ENCODE measurements at places on chromosomes 11 and 22.
A peak's percentile ranks its signal among the peaks of the same experiment; 100 is the strongest.

DNA sequence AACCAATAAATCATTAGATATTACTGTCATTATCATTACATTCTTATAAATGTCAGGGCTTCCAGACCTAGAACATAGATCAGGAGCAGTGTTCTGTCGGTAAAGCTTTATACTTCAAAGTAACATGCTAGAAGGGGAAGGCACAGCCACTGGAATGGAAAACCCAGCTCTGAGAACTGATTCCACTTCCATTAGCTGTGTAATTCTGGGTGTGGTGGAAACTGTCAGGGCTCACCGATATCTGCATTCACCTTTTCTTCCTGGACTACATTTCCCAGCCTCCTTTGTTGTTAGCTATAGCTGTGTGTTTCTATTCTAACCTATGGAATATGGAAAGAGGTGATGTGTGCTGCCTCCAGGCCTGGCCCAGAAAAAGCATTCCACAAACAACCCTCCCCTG, 585.8 kb downstream of the BUD13 start:
- DNase-seq: no peak

DNA sequence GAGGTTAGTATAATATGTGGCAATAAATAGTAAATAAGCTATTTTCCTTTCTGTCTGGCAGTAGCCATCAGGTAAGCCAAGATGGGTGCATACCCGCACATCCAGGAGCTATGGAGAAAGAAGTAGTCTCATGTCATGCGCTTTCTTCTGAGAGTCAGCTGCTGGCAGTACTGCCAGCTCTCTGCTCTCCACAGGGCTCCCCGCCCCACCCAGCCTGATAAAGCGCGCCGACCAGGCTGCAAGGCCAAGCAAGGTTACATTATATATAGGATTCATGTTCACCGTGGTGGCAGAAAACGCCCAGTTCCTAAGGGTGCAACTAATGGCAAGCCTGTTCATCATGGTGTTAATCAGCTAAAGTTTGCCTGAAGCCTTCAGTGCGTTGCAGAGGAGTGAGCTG, 126.2 kb downstream of the ATG16L2 start:
- no peak for DNase-seq

DNA sequence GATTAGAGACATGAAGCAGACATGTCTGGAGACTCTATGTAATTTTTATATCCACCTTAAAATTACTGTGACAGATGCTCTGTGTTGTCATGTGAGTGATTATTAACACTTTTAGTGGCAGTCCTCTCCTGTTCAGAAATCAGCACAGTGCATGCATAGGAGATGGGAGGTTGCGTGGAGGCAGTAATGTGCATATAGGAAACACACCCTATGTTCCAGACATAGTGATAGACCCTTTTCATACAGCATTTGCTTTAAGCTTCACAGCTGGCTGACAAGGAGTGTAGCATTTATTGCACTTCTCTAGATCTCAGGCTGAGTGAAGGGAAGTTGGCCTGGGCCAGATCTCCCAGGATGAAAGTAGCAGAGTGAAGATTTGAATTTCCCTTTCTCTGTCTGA, 102.3 kb upstream of the SYN3 start:
- DNase-seq: no peak

- no peak for DNase-seq
Measured at GRCh38 chr11:94576306-94576705, 9.1 kb downstream of the PIWIL4 start.

DNA sequence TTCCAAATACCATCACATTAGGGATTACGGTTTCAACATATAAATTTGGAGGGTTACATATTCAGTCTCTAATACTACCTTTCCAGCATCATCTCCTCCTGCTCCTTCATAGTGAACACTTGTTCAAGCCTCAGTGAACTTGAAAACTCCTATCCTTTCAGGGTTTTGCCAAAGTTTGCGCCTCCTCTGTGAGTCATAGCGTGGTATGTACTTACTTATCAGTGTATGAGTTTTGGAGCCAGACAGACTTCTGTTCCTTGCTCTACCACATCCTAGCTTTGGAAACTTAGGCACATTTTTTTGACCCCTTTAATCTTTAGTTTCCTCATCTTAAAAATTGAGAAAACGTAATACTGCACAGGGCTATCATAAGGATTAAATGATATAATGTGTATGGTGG, 160.1 kb upstream of the ZC3H12C start:
- DNase-seq: no peak

- no peak for DNase-seq
Measured at GRCh38 chr11:109695696-109696095, 273.7 kb downstream of the C11orf87 start.

DNA sequence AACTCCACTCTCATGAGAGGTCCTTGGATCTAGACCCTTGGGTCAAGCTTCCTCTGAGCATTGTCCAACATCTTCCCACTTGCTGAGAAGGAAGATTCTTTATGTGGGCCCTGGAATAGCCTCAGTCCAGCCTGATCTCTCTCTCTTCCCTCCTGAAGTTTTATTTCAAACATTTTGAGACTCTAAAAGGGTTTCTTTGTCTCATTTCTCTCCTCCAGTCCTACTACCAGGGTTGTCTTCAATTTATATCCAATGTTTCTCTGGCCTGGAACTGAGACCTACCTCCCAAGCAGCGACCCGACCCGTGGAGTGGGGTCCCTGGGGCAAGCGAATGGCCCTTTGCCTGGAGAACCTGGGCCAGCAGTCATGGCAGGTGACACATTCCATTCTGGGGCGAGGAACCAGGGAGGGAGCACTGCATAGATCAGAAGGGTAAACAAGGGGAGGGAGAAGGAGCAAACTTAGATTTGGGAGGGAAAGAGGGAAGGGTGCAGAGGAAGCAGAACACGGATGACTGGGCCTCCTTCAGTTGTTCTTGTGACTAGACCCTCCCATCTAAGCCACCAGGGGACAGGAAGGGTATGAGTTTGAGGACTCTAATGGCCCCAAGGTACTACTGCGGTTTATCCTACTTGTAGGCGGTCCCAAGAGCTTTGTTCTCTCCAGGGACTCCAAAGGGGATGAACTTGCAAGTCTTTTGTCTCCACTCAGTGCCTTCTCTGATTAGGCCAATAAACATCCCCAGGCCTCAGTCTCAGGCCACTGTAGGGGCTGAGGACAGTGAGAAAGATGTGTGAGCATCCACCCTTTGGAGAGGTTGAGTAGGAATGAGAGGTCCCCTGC, 14.2 kb upstream of the PRAME start:
- DNase-seq: no peak

DNA sequence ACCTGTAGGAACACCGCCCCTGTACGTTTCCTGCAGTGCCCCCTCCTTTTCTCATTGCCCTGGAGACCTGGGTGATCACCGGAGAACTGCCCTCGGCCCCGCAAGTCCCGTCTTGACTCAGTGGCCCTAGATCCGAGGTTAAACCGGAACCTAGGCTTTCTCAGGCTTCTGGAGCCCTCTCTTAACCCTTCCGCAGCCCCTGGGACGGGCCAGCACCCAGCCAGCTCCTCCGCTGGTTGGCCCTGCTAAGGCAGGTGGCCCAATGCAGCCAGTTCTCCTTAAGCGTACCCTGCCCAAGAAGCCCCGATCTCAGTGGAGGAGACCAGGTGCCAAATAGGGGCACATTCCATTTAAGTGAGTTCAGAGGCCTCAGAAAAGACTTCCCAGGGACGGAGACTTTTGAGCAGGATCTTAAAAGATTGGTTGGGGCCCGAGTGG, 776 bp downstream of the NLRX1 start:
- no peak for DNase-seq

- DNase-seq: no peak
Measured at GRCh38 chr11:8258784-8259183, 4.9 kb downstream of the LMO1 start.

DNA sequence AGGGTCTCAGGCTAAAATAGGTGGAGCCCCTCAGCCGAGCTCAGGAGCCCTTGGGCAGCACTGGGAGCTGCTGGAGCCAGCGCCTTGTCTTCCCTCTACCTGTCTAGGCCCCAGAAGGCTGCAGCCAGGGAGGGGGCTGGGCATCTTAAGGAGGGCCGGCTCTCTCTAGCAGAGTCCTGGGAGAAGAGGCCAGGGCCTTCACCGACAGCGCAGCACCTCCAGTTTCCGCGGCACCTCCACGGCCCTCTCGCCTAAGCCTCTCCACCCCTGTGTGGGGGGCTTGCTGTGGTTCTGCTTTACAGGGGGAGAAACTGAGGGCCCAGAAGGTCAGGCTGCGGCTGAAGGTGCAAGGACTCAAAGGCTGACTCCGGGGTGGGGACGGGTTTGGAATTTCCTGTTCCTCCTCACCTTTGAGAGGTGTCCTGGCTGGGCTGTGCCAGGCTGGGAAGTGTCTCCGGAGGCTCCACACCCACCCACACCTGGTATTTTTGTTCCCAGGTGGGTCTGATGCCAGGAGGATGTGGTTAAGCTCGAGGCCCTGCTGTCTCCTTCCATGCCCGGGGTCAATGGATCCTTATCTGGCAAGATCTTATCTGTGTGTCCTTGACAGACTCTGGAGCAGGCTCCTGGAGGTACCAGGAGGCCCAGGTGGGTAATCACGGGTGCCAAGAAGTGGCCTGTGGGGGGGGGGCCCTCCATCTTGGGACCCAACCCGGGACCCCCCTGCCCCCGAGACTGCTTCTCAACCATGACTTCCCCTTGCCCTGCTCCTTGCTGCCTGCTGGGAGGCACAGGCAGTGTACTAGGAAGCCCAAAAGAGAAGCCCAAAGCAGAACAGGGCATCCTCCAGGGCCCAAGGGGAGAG, 95.3 kb upstream of the FGF3 start:
- no peak for DNase-seq

DNA sequence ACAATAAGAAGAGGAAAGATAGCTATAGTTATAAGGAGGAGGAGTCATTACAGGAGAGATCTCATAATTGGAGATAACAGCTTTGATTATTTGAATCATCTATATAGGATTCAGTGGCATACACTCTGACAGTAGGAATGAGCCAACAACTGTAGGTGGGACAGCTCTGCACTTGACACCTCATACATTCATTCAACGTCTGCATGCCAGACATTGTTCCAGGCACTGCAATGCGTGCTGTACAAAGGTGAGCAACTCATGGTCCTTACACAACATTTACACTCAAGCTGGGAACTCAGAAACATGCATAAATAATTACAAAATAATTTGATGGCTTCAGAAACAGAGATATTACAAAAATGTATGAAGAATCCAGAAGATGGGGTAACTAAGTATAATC, 154.3 kb downstream of the MSANTD4 start:
- DNase-seq: no peak

- DNase-seq: peak; percentile 21
Measured at GRCh38 chr22:45268167-45268957, 16.4 kb upstream of the UPK3A start.

DNA sequence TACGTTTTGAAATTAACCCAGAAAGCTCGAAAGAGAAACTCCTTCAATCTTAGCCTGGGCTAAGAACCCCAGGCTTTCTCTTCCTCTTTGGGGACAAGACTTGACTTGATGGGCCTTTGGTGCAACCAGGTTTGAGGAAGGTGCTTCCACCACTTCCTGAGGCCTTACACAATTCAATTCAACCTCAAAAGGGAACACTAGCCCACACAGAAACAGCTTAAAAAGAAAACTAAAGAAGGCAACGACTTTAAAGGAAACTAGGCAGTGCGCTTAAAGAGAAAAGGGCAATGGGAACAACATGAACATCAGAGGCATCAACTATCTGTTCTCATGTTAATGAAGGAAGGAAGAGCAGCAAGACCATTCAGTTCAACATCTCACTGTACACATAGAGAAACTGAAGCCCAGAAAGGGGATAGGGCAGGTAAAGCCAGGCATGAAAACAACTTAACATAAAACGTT, 24.8 kb downstream of the PAK1 start:
- no peak for DNase-seq

DNA sequence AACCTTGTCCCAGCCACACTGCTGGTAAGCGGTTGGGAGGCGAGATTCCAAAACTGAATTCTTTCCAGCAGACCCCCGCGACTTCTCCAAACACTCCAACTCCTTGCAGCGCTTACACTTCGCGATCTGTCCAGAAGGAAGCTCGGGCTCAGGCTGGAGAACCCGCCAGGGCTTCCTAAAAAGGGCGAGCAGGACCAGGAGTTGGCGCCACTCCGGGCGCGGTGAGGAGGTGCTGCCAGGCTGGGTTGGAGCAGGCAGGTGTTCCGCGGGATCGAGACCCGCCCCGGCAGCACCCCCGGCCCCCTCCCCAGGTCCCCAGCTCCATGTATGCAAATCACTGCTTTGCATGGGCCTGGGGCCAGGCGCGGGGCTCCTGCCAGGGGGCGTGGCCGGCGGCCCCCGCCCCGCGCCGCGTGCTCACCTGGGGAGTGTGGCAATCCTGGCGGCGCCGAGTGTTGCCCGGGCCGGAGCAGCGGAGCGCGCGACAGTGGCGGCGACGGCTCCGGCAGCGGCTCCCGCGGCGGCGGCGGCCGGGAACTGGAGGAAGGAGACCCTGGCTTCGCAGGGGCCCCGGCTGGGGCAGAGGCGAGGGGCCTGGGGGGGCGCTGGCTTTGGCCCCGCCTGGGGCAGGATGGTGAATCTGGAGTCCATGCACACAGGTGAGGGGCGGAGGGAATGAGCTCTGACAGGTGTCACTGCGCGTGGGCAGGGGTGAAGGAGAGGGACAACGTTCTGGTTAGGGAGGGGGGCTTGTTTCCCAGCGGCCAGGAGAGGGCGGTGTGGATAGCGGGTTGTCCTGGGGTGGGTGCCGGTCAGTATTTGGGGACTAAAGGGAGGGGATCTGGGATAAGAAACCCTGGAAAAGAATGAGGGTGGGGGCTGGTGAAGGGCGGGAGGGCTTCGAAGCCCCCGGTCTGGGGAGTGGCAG, at the start of gene POU2F3:
Gene POU2F3, plus strand, starts transcription at position 428 of the 928 bp plus-strand sequence. Its CDS starts 204 bp downstream, at position 632.
- DNase-seq: no peak

DNA sequence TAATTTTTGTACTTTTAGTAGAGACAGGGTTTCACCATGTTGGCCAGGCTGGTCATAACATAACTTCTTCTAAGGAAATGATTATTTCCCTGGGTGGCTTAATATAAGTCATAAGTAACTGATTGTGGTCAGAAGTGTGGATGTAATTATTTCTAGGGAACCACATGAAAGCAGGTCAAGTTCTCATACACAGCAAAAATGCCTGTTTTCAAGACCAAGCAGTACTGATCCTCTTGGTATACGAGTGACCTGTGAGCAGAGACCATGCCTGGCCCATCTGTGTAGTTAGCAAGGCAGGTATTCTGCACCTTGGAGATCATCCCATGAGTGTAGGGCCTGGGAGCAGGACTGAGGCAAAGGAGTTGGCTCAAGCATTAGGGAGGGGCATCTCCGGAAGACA, 32.5 kb upstream of the NUCB2 start:
- no peak for DNase-seq

DNA sequence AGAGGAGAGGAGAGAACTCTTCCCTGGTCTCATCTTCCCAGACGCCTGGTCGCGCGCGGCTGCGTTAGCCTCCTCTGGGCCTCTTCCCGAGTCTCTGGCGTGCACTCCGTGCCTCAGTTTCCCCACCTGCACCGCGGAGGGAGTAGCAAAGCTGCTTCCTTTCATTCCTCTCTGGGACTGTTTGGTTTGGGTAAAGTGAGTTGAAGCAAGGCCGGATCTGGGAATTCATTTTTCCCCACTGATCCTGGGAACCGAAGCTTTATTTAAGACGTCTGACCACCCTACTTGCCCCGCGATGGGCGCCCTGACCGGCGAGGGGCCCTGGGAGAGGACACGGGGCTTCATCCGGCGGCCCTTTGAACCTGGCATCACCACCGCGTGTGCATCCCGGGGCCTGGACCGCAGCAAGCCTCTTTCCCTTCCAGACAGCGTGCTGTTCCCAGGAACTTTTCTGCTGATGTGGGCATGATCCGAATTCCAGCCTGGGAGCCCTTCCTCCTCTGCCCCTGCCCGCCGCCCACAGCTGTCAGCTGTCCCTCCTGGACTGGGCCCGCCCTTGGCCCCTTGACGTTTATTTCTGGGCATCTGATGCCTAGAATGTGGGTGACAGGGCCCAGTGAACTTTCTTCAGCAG, 758 bp downstream of the LDLRAD3 start:
- no peak for DNase-seq

GRCh38 chr11:30282289-30282631, 40.6 kb upstream of the ARL14EP start:
- DNase-seq: no peak
